ENCODE measurements at places on chromosomes 4 and X.
A peak's percentile ranks its signal among the peaks of the same experiment; 100 is the strongest.

- no peak for DNase-seq
These were observed 19.7 kb upstream of the PNPLA4 start for GRCh38 chrX:7946960-7947359.

GRCh38 chr4:77734928-77735327, 84.2 kb downstream of the CNOT6L start:
- no peak for DNase-seq

GRCh38 chr4:183118585-183118984, 19.5 kb downstream of the WWC2 start:
- no peak for DNase-seq

DNA sequence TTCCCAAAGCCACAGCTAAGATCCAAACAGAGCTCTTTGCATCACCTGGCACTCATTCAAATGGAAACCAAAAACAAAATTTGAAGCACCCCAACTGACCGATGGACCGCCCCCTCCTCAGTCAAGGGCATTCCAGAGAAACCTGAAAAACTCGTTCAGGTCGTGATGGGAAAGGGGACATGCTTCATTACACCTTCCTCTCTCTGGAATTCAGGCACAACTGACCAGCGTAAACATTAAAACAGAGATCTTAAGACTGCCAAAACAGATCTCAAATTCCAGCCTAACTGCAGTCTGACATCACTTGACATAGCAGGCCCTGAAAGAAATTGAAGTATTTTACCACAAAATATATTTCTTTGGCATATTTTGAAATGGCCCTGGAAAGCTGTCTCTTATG, 28.5 kb downstream of the PTTG2 start:
- no peak for DNase-seq

- DNase-seq, result no peak
These were observed 266.5 kb upstream of the KCNIP4 start for GRCh38 chr4:22215084-22215483.

DNA sequence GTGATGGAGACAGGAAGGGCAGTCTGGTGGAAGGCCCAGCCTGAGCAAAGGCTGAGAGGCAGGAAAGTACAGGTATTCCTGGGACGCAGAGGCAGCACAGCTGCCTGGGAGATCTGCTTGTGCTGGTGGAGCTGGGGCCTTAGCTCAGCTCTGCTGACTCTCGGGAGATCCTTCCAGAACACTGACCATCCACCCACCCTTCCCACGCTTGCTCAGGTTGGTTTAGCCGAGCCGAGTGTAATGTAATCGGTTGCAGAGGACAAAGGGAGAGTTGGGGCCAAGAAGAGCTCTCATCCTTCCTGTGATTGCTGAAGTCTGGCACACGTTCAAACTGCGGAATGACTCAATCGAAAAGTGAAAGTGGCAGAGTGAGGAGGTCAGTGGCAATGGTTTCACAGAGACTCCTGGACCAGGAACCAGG, 43.1 kb upstream of the GPR78 start:
- DNase-seq, result no peak

DNA sequence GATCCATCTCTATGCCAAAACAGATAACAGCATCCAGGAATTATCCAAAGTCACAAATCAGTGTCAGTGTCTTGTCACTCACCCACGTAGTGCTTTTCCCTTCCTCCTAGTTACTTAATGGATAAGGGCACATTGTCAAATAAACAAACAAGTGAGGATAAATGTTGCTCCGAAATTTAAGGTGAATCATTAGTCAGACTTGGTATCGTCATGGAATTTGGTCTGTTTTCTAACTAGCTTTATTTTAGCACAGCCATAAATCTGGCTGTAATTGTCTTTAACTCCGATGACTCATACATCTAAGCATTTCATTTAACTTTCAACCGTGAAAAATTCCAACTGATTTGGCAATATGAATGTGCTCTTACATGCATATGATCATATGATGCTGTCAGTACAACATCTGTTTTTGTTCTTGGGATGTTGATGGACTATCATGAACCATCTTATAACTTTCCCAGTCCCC, 83.3 kb downstream of the SNCA start:
- no peak for DNase-seq

DNA sequence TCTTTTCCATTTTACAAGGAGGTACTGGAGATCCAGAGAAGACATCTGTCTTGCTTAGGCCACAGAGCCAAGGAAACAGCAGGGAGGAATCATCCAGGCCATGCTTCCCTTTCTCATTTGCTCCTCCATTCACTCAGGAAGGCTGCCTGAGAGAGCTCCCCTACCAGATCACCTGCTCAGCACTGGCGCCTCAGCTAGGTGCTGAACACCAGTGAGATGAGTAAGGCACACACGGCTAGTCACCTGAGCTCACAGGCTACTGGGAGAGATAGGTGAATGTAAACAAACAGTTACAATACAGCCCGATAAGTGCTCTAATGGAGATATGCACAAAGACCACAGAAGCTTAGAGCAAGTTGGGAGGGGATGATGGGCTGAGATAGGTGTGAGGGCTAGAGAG, 149.8 kb upstream of the ARHGEF9 start:
- DNase-seq, result no peak

- DNase-seq, result peak; percentile 85
These were observed 2.1 kb upstream of the ARHGAP4 start for GRCh38 chrX:153927922-153928760.

DNA sequence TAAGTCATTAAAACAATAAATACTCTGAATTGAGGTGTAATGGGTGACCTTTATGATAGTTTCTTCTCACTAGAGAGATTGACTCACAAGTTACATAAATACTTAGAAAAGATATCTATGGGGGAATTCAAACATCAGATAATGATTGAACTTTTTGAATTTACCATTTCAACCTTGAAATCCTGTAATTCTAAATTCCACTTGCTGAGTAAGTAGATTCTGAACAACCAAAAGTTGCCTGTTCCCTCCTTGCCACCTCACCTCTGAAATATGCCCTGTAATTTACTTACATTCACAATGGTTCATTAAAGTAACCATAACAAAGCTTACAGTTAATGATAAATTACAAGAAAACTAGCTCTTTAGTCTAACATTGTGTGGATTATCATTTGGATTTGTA, 43.3 kb upstream of the SLC39A8 start:
- no peak for DNase-seq

DNA sequence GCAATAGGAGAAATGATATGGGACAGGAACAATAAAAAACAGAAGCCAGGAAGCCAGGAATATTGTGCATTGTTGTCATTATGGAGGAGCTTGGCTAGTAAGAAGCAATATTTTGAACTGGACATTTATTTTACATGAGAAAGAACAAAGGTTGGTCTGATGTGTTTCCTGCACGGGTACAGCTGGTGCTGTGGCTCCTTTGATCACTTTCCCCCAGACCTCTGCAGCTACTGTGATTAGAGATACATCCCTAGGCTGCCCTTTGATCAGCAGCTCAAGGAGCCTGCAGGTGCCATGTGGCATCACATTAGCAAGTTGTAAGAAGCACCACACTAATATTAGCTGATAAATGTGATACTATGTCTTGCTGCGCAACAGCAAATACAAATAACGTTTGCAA, 2.5 kb downstream of the PDGFC start:
- DNase-seq, result no peak

GRCh38 chr4:182206266-182206665, 36.9 kb upstream of the TENM3 start:
- no peak for DNase-seq

- no peak for DNase-seq
These were observed 140.9 kb downstream of the COL4A6 start for GRCh38 chrX:108297290-108297689.

- no peak for DNase-seq
These were observed 187.8 kb upstream of the NHS start for GRCh38 chrX:17187136-17187756.

DNA sequence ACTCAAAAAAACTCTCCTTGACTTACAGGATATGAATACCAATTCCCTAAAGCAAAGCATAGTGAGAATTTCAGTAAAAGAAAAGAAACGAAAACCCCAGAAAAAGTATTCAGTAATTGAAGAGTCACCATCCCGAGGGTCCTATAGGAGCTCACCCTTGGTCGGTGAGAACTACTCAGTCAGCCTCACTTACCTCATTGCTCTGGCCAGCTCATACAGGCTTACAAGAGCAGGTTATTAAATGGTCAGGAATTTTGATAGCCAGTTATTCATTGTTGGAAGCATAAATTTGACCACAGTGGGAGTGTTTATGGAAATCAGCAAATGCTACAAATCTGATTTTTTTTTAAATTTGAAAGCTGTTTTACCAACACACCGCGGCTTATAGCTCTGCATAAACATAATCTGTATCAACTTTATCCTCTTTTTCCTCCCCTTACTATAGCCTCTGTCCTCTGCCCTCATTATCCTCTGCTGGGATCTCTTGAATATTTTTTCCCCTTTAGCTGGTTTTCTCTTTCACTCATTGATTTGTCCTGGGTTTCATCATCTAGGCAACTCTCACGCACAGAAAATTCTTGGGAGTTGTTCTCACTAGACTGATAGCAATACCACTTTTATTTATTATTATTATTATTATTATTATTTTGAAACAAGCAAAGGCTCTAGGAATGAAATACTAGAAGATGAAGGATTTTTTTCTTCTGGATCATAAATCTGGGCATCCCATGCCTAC, 11.0 kb upstream of the CXCL2 start:
- DNase-seq, result no peak

- no peak for DNase-seq
These were observed 405.3 kb downstream of the PPP4R3C start for GRCh38 chrX:27057883-27058282.

DNA sequence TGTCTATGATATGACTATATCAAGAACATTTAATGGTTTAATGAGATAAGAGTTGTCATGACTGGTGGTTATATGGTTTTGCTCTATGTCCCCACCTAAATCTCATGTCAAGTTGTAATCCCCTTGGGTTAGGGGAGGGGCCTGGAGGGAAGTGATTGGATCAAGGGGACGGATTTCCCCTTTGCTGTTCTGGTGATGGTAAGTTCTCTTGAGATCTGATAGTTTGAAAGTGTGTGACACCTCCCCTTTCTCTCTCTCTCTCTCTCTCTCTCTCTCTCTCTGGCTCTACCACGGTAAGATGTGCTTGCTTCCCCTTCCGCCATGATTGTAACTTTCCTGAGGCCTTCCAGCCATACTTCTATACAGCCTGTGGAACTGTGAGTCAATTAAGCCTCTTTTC, 803.4 kb downstream of the TRIML1 start:
- no peak for DNase-seq

DNA sequence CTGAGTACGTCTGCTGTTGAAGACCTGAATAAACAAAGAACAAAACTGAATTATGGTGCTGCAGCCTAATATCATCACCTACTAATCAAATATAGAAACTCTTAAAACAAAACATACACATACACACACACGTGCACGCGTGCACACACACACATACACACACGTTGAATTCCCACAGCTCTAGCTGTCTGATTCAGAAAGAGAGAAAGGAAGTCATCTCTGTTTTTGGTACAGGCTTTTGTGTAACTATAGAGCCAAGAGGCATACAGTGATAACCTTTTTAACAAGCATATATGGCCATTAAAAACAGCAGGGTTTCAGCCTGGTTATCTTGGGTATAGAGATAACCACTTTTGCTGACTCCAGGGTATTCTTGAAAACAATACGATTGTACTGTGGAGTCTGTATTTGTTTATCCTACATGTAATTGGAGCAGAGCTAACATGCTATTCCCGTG, 823.2 kb downstream of the CCSER1 start:
- DNase-seq, result no peak

DNA sequence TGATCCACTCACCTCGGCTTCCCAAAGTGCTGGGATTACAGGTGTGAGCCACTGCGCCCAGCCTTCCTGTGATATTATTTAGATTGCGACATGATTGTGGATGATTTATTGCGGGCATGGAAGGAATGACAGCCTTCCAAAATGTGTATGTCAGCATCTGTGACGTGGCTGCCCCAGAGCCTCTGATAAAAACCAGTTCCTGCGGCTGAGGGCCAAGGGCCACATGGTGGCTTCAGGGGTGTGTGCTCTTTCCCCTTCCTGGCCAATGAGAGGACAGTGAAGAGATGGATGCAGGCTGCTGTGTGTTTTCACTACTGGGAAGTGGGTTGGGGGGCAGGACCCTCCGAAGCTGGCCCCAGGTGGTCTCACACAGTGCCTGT, 57.4 kb upstream of the HGFAC start:
- DNase-seq, result no peak

GRCh38 chr4:90318193-90318592, 191.0 kb downstream of the CCSER1 start:
- DNase-seq, result no peak

DNA sequence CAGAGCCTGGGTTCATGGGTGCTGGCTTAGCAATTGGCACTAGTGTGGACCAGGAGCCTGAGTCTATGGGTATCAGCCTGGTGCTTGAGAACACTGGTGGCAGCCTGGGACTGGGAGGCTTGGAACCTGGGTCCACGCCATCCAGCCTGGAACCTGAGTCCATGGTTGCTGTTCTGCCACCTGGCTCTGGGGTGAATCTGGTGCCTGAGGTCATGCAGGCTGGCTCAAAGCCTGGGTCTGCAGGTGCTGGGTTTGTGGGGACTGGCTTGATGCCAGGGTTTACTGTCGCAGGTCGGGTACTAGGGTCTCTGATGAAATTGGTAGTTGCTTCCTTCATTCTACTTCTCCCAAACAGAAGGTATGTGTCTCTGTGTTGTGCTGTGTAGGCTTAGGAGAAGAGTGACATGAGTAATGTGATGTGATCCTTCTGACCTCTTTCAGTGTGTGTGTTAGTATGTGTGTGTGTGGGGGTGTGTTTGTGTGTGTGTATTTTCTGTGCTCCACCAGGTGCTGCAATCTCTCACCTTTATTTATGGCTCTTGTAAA, 517.0 kb upstream of the EPHA5 start:
- no peak for DNase-seq

DNA sequence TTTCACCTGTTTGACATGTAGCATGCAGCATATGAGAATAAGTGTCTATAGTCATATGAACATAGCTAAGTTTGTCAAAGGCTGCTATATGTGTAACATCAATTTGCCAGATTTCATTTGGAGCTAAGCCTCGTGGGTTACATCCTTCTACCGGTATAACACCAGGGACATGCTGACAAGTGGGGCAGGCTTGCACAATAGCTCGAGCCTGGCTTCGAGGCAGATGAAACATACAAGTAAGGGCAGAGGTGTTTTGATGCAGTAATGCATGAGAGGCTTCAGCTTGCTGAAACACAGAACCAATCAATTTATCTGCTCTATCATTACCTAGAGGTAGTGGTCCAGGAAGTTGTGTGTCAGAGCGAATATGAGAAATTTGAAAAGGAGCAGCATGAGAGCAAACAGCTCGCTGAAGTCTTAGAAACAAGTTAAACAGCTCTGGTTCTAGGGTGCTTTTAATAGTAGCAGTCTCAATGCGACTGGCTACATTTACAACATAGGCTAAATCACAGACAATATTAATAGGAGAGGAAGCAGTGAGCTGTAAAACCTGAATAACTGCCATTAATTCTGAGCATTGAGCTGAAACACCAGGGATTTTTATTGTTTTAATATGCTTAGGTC, 14.9 kb upstream of the UGDH start:
- DNase-seq, result no peak

Data from stimulated activated CD8-positive, alpha-beta memory T cell treated with anti-CD3 and anti-CD28 coated beads, Interleukin-15, amount 100 ng/mL, for 4 hours (primary cell).